ENCODE measurements at places on chromosomes 12 and 14.
A peak's percentile ranks its signal among the peaks of the same experiment; 100 is the strongest.

- DNase-seq, result no peak
Measured at GRCh38 chr12:3994500-3994899, 121.3 kb upstream of the PARP11 start.

DNA sequence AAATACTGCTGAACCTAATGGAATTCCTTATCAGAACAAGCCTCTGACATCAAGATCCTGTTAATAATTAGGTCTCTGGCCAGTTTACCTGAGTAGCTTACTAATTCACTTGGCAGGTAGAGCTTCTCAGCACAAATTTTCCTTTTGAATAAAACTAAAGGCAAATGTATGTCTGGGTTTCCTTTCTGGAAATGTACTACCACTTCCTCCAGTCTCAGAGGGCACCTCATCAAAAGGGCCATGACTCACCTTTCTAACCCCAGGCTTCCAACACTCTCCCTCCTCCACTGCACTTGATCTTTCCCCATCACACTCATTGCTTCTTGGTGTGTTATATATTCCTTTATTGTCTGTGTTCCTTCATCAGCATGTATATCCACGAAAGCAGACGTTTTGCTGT is 90.5 kb downstream of the SLC2A13 start:
- DNase-seq, result no peak

DNA sequence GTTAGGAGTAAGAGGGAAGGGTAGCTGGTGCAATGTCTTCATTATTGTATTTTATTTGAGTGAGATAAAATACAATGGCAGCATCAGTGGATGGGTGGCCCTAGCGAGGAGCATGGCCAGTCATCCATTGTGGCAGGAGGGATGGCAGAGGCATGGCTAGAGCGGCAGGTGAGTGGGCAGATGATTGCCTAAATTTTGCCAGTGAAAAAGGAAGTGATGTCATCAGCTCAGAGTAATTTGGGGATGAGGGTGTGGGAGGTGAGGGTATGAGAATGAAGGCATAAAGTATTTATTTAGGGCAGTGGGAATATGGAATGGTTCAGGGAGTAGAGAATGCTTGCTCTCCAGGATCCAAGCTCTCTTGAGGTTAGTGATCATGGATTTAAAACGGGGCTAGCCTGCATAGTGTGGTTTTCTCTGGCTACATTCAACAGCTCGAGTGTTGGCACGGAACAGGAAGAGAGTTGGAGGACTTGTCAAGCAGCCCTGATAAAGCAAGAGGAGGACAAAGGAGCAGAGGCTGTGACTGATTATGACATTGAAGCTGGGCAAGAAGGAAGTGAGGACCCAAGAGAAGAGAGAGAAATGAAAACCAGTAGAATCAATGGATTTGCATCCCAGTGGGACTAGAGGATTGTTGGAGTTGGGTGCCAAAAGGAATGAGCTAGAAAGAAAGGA is 18.7 kb upstream of the SERPINA6 start:
- DNase-seq, result no peak

DNA sequence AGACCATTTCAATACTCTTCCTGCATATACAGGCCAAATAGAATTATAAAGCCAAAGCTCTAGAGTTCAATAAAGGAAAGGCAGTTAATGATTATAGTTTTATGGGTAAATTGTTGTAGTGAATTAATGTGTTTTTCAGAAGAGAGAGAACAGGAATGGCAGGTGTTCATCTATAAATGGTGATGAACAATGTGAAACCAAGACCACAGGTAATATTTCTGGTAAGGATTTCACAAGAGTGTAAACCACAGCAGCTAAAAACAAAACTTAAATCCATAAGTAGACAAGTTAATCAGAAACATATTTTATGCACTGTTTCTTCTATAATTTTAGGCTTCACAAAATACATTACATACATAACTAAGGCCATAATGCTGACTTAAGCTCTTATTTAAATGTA is 204.4 kb downstream of the SYT1 start:
- DNase-seq, result no peak

DNA sequence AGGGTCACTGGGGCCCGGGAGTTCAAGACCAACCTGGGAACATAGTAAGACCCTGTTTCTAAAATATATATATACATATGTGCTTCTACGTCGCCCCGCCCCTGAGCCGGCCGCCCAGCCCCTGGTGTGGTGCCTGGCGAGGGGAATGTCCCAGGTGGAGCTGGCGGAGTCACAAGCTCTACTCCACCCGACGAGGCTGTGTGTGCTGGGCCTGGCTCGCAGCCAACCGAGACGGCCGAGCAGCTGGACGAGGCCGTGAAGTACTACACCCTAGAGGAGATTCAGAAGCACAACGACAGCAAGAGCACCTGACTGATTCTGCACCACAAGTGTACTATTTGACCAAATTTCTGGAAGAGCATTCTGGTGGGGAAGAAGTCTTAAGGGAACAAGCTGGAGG is 22.1 kb upstream of the ITPK1 start:
- no peak for DNase-seq

DNA sequence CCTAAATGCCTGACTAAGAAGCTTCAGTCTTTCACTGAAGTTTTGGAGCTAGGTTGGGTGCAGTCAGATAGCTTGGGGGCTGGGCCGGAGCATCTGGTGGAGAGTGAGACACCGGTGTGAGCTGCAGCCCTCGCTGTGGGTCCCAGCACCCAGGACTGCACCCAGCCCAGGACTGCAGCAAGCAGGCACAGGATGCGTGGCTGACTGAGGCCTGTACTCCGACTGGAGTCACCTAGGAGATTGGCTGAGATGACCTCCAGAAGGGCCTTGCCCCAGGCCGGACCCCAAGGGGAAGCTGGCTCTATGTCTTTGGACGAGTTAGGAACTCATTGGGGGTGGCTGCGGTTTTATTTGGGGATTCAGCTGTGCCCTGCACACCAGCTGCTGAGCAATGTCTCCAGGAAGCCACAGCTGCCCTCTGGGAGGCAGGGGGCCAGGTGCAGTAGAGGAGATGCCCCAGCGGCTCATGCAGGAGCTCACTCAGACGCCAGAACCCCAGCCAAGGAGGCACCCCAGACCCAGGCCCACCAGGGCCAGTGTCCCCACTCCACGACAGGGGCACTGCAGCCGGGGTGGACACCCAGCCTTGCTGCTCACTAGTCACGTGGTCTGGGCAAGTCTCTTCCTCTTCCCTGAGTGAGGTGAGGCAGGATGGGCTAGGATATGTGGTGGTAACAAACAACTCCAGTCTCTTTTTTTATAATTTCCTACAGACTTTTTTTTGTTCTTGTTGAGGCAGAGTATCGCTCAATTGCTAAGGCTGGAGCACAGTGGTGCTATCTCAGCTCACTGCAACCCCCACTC is 31.8 kb upstream of the RCOR1 start:
- DNase-seq, result peak; percentile 52

- DNase-seq, result no peak
Measured at GRCh38 chr12:20030826-20031225, 337.5 kb upstream of the PDE3A start.

GRCh38 chr12:90029317-90029716 is 320.7 kb upstream of the ATP2B1 start:
- DNase-seq, result no peak

- DNase-seq, result no peak
Measured at GRCh38 chr14:95765051-95765450, 51.1 kb upstream of the TCL1A start.

DNA sequence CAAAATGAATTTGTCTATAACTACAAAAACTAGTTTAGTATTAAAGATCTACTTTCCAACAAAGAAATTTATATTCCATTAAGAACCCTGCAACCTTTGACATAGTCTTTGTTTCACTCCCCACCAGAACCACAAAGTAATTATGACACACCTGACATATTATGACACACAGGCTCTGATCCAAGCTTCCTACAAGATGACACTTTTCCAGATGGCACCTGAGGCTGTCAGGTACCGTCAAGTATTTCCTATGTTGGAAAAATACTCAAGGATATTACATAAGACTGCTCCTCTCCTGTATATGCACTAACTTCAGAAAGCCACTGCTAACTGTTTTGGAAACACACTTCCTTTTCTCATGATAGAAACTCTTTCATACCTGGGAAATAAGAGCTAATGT is 38.9 kb downstream of the STXBP6 start:
- no peak for DNase-seq

- DNase-seq, result no peak
Measured at GRCh38 chr12:82805812-82806497, 119.2 kb downstream of the TMTC2 start.

GRCh38 chr14:88232771-88233170 is 90.3 kb downstream of the KCNK10 start:
- DNase-seq, result peak; percentile 44

DNA sequence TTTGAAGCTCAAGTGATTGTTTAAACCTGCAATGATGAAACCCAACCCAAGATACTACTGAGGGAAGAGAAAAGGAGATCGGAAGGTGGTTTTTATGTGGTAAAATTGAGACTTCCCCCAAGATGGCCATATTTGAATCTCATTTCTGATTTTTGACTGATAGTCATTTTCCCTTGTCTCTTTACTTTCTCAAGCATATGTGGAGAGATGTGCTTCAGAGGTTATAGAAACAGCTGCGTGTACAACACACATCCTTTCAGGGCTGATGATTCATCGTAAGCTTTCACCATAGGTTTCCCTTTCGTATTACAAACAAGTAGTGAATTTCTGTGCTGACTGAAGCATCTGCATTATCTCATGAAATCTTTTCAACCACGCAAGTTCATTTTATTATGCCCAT is 276.2 kb downstream of the EMP1 start:
- DNase-seq, result no peak

GRCh38 chr12:69338936-69339335 is 9.2 kb upstream of the LYZ start:
- no peak for DNase-seq

DNA sequence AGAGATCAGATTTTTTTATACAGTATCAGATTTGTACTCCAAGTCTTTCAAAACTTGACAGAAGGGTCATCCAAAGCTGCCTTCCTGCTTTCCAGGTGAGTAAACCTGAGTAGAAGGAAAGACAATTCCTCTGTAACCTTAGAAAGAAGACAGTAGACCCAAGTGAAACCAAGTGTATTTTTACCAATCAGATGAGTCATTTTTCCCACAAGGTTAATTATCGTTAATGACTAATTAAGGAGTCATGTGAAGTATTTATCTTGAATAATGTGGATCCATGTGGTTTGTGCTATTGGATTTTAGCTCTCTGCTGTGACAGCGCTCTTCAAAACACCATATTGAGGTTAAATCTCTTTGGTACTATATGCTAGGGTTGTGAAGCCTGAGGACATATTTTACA is 74.0 kb upstream of the PELI2 start:
- no peak for DNase-seq

- DNase-seq, result no peak
Measured at GRCh38 chr14:30330033-30330432, 228.9 kb upstream of the G2E3 start.

DNA sequence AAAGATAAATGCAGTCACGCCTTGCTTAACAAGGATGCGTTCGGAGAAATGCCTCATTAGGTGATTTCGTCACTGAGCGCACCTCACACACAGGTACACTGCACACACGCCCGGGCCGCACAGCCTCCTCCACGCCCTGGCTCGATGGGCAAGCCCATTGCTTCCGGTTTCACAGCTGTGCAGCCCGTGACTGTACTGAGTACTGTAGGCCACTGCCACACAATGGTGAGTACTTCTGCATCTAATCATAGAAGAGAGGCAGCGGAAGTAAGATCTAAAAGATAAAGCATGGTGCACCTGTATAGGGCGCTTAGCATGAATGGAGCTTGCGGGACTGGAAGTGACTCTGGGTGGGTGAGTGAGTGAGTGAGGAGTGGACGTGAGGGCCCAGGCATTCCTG is 4.3 kb downstream of the RIMBP2 start:
- DNase-seq, result no peak

DNA sequence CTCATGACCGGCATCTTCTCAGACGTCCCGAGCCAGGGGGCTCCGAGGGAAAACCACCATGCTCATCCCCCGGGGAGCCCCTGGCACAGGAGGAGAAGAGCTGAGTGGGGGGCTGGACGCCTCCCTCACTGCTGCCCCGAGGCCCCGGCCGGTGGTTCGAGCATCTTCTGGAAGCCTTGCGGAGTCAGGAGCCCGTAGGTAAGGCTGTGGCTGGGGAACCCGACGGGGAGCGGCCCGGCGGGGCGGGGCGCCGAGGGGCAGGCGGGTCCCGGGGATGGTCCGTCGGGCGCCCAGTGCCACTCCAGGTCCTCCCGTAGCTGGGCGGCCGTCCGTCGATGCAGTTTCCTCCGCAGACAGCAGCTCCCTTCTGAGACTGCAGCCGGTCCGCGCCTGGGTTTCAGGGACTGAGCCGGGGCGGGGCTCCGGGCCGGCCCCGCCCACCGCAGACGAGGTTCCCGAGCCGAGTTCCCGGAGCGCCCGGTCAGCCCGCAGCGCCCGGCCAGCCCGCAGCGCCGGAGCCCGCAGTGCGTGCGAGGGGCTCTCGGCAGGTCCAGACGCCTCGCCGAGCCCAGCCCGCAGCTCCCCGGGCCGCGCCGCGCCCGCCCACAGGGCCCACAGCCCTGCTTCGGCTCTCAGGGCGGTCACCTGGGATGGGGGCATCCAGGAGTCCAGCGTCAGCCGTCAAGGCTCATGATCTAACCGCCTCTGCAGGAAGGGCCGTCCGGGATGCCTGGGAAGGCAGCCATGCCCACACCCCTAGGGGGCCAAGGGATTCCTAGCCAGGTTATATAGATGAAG is at the start of gene PGF:
Gene PGF, minus strand, starts transcription at position 369 of the 798 bp plus-strand sequence. Its CDS starts 355 bp downstream, at position 14.
- DNase-seq, result no peak

- DNase-seq, result no peak
Measured at GRCh38 chr12:50187084-50187900, 20.1 kb upstream of the CERS5 start.

DNA sequence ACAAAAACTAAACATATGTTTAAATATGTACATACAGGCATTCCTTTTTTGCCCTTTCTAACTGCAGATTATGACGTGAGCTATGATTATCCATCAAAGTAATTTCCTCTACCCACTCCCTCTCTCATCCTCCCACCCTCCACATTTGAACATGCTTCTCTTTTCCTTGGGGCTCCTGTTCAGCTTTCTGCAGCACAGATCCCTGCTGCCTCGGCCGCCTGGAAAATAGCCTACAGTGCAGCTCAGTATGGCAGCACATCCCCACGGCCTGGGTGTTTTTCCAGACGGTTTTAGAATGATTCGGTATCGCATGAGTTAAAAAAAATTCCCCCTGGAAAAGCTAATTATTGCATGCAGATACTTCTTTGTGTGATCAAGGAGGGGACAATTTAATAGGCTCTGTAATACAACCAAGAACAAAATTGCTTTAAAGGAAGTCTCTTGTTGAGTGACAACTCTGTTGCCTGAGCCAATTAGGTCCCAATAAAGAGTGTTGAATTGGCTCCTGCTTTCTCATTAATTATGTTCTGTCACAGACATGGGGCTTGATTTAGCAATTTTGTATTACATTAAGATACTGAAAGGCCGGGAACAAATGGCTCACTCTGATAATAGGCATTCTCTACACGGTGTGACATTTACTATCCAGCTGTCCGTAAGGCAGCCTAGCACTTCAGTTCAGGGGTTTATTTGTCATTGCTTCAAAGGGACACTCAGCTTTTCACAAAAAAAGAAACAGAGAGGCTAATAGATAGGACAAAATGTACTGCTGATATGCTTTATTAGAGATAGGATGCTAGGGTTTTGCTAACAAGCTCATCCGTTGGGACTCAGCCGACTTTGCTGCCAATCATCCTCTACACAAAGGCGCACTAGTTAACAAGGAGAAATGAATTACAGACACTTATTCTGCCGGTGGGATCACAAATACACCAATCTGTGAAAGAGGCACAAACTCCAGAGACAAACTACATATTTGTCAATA is 285.8 kb upstream of the G2E3 start:
- DNase-seq, result no peak

- DNase-seq, result no peak
Measured at GRCh38 chr14:103319422-103319821, 14.6 kb upstream of the EIF5 start.

GRCh38 chr12:131892711-131893604 is 1.5 kb upstream of the ULK1 start:
- DNase-seq, result no peak

GRCh38 chr14:67650694-67651093 is 23.7 kb downstream of the VTI1B start:
- no peak for DNase-seq

Data from hematopoietic multipotent progenitor cell (in vitro differentiated cells).